ENCODE measurements at places on chromosomes 12 and 14.
A peak's percentile ranks its signal among the peaks of the same experiment; 100 is the strongest.

DNA sequence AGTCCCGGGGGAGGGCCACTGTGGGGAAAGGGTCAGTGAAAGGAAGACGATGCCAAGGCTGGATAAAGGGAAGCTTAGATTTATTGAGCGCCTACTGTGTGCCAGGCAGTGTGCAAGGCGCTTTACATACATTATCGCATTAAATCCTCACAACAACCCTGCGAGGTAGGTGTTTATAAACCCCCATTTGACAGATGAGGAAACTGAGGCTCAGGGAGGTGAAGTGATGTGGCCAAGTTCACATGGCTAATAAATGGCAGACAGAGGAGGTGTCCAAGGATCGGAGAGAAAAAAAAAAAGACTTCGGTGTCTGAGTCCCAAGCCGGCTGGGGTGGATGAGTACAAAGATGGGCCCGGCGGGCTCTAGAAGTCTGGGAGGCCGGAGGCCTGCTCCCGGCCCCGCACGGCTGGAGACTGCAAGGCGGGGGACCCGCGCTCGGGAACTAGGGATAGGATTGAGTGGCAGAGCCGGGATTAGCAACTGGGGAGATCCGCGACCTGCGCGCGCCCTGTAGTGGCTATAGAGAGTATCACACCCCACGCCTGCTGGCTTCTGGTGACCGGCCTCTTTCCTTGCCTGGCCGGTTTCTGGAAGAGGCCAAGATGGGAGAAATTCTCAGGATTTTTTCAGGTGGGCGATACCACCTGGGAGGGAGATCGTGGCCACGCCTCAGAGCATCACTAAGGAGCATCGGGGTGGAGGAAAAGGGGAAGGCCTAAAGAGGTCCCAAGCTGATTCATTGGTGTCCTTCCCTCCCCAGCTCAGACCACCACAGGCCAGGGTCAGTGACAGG is 3.9 kb downstream of the DDN start:
- peak; percentile 91 for DNase-seq

- no peak for DNase-seq
These were observed 220.6 kb upstream of the RGS6 start for GRCh38 chr14:71711619-71712018.

DNA sequence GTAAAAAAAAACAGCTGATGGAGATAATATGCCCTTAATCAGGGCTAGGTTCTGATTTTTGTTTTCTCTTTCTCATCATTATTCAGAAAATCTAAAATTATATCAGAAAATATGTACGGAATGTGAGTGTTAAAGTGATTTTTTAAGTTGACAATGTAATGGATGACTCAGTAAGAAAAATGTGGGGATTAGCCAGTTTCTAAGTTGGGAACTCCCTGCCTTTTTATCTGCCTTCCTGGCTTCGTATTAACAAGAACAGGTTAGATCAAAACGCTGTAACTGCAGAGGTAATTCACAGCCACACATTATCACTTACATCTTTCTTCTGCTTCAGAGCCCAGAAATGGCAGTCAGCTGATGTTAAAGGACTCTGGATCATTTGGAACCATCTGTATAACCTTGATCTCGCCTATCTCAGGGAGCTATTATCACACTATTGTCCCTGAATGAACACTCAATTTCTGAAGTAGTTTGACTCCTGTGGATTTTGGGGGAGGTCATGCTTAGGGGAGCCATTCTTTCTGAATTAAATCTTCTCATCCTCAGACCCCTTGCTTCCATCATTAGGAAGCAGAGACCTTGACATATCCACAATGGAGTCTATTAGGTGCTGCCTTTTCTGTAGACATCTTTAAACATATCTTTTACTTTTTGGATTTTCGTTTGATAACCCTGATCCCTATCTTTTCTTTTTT is 135.7 kb upstream of the SLC16A7 start:
- DNase-seq: no peak

DNA sequence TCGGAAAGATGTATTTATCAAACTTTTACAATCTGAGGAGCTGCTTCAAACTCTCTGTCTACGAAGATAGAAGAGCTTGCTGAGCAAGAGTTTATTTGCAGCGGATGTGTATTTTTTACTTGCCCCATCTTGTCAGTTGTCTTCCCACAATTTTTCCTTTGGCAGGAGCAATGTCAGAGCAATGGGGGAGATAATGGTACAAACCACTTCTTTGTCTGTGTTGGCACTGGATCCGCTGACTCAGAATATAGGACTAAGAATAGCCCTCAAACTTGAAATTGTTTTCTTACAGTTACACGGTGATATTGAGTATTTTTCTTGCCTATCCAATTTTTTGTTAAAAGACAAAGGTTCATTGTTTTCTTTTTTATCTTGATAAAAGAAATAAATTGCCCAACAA is 27.6 kb downstream of the HELB start:
- no peak for DNase-seq

GRCh38 chr12:78324234-78324633 is 493.5 kb downstream of the NAV3 start:
- no peak for DNase-seq

GRCh38 chr14:34496679-34497513 is 34.9 kb upstream of the SPTSSA start:
- DNase-seq: no peak

DNA sequence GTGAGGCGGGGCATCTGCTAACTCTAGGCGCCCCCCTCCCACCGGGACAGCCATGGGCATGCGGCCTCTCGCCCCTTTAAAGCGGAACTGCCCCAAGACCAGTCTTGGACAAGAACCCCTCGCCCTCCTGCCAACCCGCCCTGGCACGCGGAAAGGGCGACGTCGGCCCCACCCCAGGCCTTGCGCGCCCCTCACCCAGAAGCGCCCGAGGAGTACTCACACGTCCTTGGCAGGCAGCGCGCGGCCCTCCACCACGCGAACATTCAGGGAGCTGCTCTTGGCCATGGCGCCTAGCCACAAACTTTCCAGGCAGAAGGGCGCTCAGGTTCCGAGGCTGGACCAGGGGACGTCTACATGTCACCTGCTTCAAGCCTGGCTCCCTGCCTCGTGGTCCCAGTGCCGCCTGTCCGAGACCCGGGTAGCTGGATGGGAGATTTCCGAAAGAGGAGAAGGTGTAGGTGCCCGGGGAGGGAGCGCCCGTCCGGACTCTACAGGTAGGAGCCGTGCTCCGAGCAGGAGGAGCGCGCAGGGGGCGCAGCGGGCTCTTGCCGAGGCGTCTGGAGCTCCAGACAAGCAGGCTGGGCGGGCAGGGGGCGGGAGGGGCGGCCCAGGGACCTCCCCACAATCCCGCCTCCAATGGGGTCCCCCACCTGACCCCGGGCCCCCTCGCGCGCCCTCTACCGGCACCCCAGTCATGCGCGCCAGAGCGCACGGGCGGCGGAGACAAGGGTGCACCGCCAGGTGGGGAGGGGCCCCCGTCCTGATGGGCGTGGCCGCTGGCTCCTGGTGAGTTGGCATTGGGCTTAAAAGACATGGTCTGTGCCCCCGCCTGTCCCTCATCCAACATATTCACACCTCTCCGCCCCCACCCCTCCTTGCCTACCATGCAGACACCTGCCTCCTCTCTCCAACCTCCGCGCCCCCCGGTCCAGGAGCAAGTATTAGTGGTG is at the start of gene RASAL1:
Gene RASAL1, minus strand, starts transcription at position 584 of the 950 bp plus-strand sequence. Its CDS starts 299 bp downstream, at position 285.
- DNase-seq: no peak
